ENCODE measurements at places on chromosomes 13 and 19.

DNA sequence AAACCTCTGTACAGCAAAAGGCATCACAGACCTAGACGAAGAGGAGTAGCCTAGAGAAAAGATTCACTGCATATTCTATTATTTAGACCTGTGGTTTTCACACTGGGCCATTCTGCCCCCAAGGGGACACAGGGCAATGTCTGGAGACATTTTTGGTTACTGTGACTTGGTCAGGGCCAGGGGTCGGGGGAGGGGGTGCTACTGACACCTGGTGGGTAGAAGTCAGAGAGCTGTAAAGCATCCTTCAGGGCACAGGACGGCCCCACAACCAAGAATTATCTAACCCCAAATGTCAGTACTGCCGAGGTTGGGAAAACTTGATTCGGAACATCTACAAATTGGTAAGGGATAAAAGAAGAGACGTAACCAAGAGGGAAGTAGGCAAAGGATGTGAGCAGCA is 11.3 kb downstream of the ELAVL1 start:
- no peak for DNase-seq

DNA sequence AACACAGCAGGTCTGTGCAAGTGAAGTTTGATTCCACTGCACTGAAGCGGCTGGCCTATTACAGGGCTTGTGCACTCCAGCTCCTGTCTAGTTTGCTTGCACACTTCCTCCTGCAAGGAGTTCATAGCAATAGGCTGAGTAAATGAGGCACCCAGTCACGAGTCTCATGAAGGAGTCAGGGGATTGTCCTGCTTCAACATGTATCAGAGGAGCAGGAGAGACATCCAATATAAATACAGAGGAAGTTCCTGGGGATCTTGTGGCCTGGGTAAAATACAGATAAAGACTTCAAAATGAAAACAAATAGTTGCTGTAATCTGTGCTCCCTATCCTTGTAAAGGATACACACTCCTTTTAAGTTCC is 259.9 kb downstream of the SLITRK1 start:
- DNase-seq: no peak

DNA sequence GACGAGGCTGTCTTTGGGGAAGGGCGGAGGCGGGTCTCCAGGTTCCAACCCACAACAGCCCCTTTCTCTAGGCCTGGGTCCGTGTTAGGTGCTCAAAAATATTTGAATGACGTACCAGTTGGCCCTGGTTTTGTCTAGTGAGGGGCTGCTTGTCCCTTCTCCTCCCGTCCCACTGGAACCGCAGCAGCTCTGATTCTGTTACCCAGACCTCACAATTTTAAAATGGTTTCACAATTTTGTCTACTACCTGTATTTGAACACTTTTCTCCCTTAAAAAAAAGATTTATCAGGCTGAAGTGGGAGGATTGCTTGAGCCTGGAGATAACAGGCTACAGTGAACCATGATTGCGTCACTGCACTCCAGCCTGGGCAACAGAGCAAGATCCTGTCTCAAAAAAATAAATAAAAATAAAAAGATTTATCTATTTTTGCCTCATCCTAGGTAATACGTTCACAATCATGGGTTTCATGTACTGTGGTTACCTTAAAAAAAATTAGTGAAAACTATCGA is 1.3 kb upstream of the IRF2BP1 start:
- DNase-seq: no peak

- peak; percentile 49 for DNase-seq
Observed at GRCh38 chr19:15091918-15092753, 10.1 kb downstream of the OR1I1 start.

- no peak for DNase-seq
Observed at GRCh38 chr19:29211562-29212355, 1.2 kb downstream of the UQCRFS1 start.

DNA sequence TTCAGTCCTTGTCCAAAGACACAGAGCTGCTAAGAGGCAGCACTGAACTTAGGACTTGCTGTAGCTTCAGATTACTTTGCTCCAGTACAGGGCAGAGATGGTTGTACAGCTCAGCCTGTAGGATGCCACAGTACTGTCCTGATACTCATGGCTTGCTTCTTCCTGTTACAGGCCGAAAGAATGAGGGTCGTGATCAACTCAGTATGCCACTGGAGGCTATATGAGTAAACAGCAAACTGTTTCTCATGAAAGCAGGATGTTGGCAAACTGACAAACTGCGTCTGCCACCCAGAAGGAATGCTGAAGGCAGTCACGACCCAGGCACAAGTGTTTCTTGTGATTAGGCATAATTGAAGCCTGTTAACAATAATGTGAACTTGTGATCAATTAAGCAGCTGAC is 2.8 kb downstream of the ZNF749 start:
- DNase-seq: no peak

- DNase-seq: no peak
Observed at GRCh38 chr13:19998960-19999359, 40.4 kb downstream of the ZMYM2 start.

DNA sequence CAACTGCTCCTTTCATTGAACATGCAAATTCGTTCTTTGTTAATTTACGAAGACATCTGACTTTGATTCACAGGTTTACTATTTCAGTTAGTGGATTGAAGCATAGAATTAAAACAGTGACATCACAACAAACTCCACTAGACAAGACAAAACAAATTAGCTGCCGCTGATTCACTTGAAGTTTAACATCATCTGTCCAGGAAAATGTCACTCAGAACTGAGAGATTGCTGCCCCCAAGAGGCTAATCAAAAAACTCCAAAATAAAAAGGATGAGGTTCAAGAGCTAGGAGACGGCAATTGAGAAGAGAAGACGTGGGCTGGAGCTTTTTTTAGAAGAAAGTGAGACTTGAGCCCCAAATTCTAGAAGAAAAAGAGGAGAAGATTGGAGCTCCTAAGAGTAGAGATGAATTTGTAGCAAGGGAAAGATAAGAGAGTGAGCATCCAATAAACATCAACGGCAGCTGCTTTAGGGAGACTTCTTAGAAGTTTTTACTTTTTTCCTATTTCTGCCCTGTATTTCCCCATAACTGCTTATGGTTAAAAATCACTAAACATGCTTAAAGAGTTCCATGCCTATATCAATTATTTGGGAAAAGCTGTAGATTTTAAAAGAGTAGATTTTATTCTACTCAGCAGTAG is 40.8 kb upstream of the TPP2 start:
- peak; percentile 20 for DNase-seq

DNA sequence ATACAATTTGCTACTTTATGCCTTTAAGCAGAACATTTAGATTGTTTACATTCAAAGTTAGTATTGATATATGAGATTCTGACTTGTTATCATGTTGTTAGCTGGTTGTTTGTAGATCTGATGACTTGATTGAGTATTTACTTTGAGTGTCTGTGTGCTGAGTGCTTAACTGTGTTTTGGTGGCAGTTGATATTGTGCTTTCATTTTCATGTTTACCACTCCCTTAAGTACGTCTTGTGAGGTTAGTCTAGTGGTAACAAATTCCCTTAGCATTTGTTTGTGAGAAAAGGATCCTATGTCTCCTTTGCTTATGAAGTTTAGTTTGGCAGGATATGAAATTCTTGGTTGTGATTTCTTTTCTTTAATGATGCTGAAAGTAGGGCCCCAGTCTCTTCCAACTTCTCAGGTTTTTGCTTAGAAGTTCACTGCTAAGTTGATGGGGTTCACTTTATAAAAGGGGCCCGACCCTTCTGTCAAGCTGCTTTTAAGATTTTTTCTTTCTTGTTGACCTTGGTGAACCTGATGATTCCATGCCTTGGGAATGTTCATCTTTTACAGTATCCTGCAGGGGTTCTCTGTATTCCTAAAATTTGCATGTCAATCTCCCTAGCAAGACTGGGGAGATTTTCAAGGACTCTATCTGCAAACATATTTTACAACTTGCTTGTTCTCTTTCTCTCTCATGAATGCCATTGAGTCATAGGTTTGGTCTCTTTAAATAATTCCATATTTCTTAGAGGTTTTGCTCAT is 1095.4 kb upstream of the PCDH20 start:
- DNase-seq: no peak

DNA sequence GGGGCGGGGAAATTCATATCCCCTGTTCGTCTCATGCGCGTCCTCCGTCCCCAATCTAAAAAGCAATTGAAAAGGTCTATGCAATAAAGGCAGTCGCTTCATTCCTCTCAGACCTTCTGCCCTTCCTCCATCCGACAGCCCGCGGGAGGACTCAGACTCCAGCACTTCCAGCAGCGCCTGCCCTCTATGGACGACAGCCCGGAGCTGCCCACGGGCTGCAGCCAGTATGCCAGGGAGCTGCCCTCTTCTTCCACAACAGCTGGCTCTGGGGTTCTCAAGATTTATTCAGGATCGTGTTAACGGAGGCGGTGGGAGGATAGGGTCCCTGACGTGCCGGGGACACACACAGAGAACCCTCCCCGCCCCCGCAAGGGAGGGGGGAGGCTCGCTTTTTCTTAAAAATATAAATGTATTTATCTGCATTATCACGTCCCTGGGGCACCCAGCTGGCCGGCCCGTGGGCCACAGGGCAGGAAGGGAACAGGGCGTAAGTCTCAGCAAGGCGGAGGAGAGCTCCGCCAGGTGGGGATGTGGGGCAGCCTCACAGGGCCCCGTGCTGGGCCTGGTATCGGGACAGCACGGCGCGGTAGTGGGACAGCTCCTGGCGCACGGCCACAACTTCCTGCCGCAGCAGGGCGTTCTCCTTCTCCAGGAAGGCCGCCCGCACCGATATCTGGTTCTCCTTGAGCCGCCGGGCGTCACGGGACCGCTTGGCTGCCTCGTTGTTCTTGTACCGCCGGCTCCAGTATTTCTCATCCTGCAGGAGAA is 6.7 kb downstream of the DBP start:
- DNase-seq: no peak

- no peak for DNase-seq
Observed at GRCh38 chr13:25687471-25688225, 315.9 kb downstream of the ATP8A2 start.

All from neural crest cell (in vitro differentiated cells).